ENCODE measurements at places on chromosomes 2 and 18.

DNA sequence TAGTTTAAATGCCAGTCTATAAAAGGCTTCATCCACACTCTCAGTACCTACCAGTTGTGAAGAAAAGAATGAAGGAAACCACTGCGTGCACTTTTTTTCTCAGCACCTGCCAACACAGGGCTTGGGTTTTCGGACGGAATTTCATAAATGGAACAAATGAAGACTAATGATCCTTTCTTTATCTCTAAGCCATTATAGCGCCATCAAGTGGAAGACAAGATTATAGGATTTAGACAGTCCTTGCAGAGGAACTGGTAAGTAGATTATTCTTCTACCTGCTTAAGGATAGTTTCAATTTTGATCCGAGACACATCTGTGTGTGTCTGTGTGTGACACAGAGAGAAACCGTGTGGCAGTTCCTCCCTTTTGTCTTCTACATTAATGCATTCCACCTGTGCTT lies 245.6 kb downstream of the NRXN1 start:
- no peak for DNase-seq

DNA sequence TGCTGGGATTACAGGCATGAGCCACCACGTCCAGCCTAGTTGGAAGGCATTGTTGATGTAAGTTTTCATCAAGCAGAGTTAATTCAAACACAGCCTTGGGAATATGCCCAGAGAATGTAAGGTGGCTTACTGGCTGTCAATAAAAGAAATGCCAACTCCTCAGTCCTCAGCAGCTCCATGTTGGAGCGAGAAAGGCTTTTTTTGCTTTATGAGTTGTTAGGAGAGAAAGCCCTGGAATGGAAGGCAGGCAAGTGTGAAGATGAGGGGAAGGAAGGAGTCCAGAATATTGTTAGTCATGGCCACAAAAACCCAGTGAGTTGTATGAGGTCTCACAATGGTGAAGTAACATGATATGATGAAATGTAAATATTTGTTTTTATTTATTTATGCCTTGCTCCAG lies 57.1 kb downstream of the MAP4K4 start:
- peak; percentile 38 for DNase-seq

DNA sequence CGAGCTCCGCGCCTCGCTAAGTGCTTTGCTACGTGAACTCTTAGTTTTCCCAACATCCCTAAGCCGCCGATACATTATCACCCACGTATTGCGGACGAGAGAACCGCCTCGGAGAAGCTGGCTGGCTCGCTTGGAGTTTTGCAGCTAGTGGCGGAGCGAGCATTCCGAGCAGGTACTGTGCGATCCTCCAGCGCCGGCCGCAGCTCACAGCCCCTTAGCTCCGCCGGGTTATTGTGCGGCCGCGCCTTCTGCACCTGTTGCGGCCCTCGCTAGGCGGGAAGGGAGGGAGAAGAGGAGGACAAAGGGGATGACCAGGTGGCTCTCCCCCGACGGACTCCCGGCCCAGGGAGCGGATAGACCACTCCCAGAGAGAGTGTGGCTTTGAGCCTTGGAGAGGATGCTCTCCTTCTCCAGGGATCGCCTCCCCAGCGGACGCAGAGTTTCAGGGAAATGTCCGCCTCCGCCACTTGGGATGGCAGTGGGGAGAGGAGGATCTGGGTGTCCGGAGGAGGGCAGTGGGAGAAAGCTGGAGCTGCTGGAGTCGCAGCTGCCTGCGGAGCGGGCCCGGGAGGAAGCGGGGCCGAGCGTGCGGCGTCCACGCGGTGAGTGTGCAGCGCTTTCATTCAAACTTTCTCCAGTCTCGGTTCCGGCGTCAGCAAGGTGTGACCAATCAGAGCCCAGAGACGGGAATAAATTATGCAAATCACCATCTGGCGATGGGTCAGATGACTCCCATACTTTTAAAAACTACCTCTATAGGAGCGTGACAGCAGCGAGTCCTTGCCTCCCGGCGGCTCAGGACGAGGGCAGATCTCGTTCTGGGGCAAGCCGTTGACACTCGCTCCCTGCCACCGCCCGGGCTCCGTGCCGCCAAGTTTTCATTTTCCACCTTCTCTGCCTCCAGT lies at the start of gene LIPG:
Gene LIPG (plus strand): TSS at position 769 of the 905 bp plus-strand sequence. CDS start 252 bp downstream, outside the sequence.
- DNase-seq, result peak; percentile 61

- no peak for DNase-seq
These were observed 129.8 kb upstream of the COL5A2 start for GRCh38 chr2:189309331-189309730.
